ENCODE measurements at places on chromosomes 5 and 9. TPM values are rescaled to one million over a fixed set of nuclear protein-coding genes. Genes with fewer than 3 reads are reported as not detected.

DNA sequence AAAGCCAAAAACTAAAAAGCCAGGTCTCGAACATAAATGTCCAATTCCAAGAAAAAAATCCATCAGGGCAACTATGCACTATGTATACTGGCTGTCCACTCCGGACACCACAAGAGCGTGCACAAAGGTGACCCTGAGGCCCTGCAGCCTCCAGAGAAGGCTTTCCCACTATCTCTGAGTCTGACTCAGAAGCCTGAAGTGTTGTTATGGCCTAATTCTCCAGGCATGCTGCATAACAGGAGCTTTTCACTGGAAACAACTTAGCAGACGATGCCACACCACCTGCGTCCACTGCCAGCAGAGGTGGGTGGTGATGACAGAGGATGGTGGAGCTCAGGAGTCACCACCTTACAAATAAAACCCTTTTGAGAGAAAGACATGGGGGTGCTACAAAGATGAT lies 63.7 kb downstream of the HABP4 start:
- DNase-seq: no peak

GRCh38 chr5:80474929-80475328 lies 13.0 kb upstream of the FAM151B start:
- no peak for DNase-seq

CDC25C gene
- 6.1 TPM for total RNA-seq

DNA sequence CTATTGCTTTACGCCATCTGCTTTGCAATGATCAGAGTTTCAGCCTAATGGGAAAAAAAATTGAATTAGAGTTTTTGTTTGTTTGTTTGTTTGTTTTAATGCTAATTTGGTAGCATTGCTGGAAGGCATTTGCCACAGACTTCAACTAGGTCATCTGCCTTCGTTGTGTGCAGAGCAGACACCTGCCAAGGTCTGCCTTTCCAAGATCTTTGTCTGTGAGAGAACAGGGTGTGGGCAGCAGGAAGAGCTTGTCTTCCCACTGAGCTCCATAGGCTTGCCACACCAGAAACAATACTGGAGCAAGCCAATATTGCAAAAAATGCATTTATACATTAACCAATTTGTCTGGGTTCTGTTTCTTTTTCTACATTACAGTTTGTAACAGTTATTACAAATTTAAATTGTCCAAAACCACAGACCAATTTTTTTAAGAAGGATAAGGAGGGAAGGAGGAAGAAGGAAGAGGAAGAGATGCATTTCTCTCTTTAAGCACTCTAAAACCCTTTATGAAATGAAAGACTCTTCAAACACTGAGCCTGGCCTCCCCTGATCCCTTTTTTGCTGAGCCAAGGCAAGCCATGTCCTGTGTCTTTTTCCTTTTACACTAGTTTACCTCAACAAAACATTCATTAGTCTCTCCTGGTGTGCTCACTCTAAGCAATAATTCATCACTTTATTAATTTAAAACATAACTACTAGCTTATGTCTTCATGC lies 210.5 kb downstream of the SNX18 start:
- DNase-seq: no peak

MEIKIN gene
- total RNA-seq: not detected

DNA sequence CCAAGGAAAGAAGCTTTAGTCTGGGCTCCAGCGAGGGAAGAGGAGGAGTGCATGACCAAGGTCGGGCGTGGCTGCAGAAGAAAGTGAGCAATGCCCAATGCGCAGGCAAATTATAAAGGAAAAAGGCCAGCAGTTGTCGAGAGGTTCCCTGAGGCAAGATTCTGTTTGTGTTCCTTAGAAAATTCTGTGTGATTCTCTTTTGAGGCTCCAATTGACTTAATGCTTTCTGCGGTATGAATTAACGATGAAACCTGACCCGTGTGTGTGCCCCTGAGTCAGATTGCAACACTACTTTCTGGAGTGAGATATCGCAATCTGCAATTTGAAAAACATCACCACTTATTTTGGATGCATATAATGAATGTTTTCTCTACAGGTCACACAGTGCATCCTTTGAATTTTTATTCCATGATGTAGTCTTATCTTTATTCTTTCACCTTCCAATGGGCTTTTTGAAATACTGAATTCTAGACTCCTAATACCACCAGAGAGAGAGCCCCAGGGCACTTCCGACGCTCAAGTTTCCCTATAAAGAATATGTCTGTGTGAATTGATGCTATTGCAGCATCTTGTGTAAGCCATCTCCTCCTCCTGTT lies 117.9 kb upstream of the IL6ST start:
- no peak for DNase-seq

DNA sequence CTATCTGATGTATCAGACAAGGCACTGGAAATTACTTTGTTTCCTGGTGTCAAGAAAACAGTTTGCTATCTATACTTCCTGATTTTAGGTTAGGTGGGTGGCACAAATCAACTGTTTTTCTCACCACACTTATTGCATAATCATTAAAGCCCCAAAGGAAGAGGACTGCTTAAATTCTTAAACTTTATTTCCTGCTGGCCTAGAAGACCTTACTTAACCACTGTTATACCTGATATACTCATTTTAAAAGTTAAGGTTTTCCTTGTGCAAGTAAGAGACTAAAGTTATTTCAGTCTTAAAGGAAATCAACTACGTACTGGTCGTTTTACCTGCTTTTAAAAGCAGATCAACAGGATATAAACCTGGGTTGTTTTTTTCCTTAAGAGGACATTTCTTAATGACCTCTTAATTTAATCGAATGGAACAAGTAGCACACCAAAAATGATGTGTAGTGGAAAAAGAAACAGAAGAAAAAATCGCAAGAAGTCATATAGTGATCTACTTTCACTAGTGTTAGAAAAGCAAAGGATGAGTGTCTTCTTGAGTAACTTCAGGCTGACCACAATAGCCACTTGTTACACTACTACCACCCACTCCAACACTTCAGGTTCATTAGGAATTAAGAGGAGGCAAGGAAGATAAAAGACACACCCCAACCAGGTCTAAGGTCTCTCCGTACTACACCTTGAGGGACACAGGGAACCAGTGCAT lies 974 bp downstream of the CLINT1 start:
- DNase-seq: peak; percentile 65

- DNase-seq: no peak
Observed at GRCh38 chr5:67578011-67578410, 381.4 kb upstream of the CD180 start.

DNA sequence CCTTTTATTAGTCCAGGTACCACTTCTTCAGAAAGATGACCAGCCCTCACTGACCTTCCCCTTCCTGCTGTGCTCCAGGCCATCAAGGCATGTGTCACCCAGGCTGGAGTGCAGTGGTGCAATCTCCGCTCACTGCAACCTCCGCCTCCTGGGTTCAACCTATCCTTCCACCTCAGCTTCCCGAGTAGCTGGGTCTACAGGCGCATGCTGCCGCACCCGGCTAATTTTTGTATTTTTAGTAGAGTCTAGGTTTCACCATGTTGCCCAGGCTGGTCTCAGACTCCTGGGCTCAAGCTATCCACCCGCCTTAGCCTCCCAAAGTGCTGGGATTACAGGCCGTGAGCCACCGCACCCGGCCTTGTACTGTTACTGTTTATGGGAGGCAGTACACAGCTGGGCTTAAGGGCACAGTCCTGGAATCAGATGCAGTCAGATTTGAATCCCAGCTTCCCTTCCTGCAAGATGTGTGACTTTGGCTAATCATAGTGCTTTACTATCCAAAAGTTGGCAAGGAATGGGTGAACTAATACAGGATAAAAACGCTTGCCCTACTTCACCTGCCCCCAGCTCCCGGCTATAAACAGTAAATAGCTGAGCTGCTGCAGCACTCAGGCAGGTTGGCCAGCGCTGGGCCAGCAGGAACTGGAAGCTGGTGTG lies 483 bp upstream of the EIF4EBP3 start:
- no peak for DNase-seq

- DNase-seq: peak; percentile 78
Observed at GRCh38 chr5:120457839-120458507, 6.1 kb upstream of the PRR16 start.

DPYSL3 gene
- total RNA-seq: not detected

DNA sequence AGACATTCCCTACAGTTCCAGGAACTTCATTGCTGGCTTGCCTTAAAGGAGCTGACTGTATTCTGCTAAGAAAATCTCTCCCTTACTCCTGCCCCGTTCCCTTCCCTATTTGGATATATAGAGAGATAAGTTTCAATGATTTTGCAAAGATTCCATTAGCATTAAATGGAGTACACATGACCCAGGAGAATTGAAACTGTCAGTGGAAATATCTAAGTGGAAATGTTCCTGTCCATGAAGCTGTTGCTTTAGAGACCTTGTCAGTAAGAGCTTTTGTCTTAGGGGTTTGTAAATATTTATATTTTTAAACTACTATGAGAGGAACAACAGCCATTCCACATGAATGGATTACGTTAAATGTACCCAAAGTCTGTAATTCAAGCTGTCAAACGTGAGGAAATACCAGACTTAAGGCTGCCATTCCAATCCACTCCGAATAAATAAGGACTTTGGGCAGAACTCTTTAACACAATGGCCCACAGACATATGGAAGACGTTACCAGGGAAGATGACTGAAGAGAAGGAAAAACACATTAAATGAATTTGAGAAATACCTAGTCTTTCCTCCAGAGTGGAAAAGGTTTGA lies 387.1 kb upstream of the PAPPA start:
- no peak for DNase-seq

PRDM9 gene
- not detected for total RNA-seq

PAX5 gene
- total RNA-seq: 88.9 TPM

GRCh38 chr9:33703430-33704102 lies 91.8 kb upstream of the PRSS3 start:
- DNase-seq: peak; percentile 37

LCN9 gene
- total RNA-seq: not detected

GRCh38 chr5:135718151-135718550 lies 116.3 kb upstream of the SLC25A48 start:
- no peak for DNase-seq

- no peak for DNase-seq
Observed at GRCh38 chr5:179267671-179268083, 77.6 kb downstream of the ADAMTS2 start.

GRCh38 chr9:89037346-89037745 lies 46.1 kb downstream of the S1PR3 start:
- no peak for DNase-seq

- no peak for DNase-seq
Observed at GRCh38 chr5:133843911-133844310, 124.5 kb downstream of the C5orf15 start.

PCDHB4 gene
- not detected for total RNA-seq

DNA sequence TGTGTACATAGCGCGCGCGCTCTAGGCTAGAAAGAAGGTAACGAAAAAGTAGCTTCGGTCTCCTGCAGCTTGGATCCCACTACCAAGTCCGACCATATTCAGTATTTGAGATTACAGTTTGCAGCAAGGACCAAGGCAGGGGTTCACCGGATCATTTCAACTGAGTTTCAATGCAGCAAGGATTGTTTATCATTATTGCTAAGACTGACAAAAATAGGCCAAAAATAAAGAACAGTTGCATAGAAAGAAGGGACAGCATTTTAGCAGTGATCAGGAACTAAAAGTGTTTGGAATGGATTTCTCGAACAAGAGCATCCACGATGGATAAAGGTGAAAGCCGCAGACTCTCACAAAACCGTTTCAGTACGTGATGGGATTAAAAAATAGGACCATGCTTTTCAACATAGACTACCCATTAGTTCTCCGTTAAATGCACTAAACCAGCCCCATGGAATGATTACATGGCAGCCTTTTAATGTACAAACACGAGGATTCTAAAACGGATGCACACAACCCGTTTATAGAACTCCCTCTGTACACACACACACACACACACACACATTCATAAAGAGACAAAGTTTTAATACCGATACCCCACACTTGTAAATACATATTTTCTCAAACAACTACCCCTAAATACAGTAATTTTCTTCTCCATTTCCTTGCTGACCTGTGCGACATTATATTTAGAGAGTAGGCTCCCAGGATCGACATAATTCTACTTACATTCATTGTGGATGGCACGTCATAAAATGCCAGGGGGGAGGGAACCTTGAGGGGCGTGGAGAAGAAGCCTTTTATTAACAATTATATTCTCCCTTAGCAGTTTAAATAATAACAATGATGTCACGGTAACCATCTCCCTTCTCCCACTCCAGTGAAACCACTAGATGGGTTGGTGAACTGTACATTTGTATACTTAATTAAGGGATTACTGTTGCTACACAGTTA lies 197.1 kb downstream of the MEF2C start:
- DNase-seq: no peak

GRCh38 chr9:134477342-134477925 lies 151.2 kb downstream of the RXRA start:
- DNase-seq: no peak

DNA sequence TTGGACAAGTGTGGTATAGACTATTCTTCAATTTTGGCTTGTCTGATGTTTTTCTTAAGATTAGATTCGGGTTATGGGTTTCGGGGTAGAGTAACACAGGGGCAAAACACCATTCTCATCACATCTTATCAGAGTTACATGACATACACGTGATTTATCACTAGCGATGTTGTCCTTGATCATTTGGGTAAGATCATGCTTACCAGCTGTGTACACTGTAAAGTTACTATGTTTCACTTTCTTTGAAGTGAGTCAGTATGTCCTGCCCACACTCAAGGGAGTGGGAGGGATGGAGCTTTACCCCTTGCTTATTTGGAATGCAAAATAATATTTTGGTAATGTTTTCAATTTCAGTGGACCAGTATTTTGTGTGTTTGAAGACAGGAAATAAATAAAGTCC lies 101.8 kb upstream of the TAF11L2 start:
- DNase-seq: no peak

RCL1 gene
- 24.9 TPM for total RNA-seq

TSSK1B gene
- total RNA-seq: not detected

GRCh38 chr9:73680831-73681230 lies 529.2 kb downstream of the ANXA1 start:
- no peak for DNase-seq

DNA sequence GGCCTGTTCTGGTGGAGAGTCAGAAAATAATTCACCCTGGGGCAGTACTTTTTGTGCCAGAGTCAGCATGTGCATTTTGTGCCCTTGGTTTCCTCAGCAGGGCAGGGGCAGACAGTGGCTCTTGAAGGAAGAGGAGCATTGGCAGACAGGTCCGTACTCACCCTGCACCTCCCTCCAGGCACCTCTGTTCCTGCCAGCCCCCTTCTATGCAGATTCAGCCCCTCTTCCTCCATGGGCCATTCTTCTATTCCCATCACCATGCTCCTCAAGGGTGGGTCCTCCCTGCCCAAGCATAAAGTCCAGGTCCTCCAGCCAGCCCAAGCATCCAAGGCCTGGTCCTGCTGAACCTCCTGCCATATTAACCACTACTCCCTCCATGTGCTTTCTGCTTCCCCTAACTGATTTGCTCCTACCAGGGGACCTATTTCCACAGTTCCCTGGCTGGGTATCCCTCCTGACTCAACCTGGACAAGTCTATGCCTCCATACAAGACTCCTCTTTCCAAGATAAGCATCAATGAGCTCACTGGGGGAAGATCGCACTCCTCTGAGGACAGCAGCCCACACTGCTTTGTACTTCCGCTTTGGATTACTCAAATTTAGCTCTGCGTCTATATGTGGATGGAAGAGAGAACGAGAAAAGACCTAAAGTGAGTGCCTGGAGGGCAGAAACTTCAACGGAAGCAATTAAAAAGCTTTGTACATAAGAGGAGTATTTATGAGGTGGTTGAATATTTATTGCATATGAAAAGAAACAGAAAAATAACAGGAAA lies 9.3 kb upstream of the ACSL6 start:
- peak; percentile 59 for DNase-seq

NOXA1 gene
- 0.51 TPM for total RNA-seq

- DNase-seq: peak; percentile 58
Observed at GRCh38 chr9:69759021-69759420, 790 bp downstream of the PTAR1 start.
